ENCODE measurements at places on chromosomes 5 and 9.

DNA sequence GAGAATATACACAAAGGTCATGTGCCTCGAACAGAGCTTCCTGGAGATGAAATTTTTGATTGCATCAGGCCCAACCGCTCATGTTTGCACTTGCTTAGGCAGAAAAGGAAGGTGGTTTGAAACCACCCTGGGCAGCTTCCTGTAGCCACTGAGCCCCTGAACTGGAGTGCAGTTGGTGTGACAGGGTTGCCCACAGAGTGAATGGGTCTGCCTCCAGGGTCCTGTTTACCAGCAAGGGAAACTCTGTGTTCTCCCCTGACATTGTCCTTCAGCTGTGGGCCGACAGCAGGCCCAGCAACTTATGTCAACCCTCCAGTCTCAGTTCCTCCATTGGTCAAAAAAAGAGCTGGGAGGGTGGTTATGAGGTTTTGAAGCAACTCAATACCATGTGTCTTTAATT is 289.6 kb downstream of the KIF4B start:
- no peak for DNase-seq
- H3K27ac ChIP-seq, result no peak overlapping the region
- H3K36me3 ChIP-seq, result no peaks in the 10 kb centered on the region

GRCh38 chr5:157915638-157916037 is 56.7 kb upstream of the CLINT1 start:
- peak; percentile 43 for DNase-seq
- H3K4me1 ChIP-seq, result peaks cover 18% of the 10 kb centered on the region
- no peak overlapping the region for H3K4me3 ChIP-seq
- H3K27me3 ChIP-seq, result no peaks in the 10 kb centered on the region
- no peaks in the 10 kb centered on the region for H3K36me3 ChIP-seq
- no peak overlapping the region for H3K27ac ChIP-seq

DNA sequence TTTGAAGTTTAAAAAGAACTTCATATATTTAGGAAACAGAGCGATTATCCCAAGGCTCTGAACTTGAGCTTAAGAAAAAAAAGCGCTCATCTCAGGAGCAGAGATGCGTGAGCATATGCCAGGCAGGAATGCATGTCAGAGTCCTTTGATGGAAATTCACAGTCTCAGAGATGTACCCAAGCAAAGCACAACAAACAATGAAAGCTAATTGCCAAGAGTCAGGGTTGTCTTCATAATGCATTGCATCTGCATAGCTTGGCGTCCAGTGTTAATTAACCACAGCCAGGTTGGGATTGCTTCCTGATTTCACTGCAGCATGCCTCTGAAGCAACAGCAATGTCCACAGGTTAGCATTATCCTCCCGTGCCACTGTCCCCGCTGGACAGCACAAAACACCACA is 907.0 kb upstream of the DMAC1 start:
- H3K4me3 ChIP-seq, result no peak overlapping the region
- H3K36me3 ChIP-seq, result no peaks in the 10 kb centered on the region
- DNase-seq, result no peak
- no peaks in the 10 kb centered on the region for H3K27me3 ChIP-seq
- no peaks in the 10 kb centered on the region for H3K4me1 ChIP-seq
- H3K27ac ChIP-seq, result no peak overlapping the region

- no peaks in the 10 kb centered on the region for H3K36me3 ChIP-seq
- H3K27me3 ChIP-seq, result no peaks in the 10 kb centered on the region
- no peak overlapping the region for H3K27ac ChIP-seq
These were observed 70.4 kb upstream of the TMED7 start for GRCh38 chr5:115696141-115696650.

DNA sequence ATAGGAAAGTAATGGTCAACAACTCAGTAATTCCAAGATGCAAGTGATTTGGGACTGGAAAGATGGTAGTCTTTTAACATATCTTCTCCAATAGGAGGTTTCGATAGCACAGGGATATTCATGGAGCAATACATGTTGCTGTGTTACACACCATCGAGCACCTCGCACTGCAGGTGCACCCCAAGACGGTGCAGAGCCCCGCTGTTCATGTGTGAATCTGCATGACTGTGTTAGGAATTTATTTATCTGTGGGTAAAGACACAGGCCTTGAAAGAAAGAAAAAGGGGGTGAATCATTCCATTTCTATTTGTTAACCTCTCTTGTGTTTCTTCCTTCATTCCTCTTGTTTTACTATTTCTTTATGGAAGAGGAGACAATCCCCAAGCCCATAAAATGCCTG is 217.1 kb downstream of the EBF1 start:
- no peak overlapping the region for H3K27ac ChIP-seq
- H3K27me3 ChIP-seq, result no peaks in the 10 kb centered on the region
- no peak for DNase-seq

GRCh38 chr5:170053896-170054295 is 51.8 kb upstream of the FOXI1 start:
- no peaks in the 10 kb centered on the region for H3K27me3 ChIP-seq
- no peaks in the 10 kb centered on the region for H3K4me1 ChIP-seq
- H3K36me3 ChIP-seq, result no peaks in the 10 kb centered on the region
- no peak overlapping the region for H3K4me3 ChIP-seq
- DNase-seq, result no peak
- no peak overlapping the region for H3K27ac ChIP-seq

- no peak for DNase-seq
- H3K27ac ChIP-seq, result no peak overlapping the region
- H3K4me1 ChIP-seq, result no peaks in the 10 kb centered on the region
- no peaks in the 10 kb centered on the region for H3K27me3 ChIP-seq
- no peaks in the 10 kb centered on the region for H3K36me3 ChIP-seq
- H3K4me3 ChIP-seq, result no peak overlapping the region
These were observed 9.9 kb downstream of the PAPPA start for GRCh38 chr9:116163293-116164055.

DNA sequence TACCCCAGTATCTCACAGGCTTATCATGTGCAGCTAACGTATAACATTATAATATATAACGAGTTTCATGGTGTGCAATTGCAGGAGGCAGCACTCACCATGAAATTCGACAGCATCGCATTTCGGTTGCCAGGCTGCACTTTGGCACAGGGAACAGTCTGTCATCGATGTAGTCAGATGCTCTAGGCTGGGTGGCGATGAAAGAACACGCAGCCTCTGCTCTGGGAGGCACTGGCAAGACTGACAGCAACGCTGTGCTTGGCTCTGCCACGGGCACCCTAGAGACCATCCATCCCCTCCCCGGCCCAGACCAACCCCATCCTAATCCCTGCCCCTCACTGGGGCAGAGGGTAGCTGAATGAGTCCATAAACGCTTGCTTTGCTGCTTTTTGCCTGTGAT is 290.8 kb downstream of the MED10 start:
- no peak overlapping the region for H3K4me3 ChIP-seq
- no peaks in the 10 kb centered on the region for H3K27me3 ChIP-seq
- DNase-seq, result no peak

DNA sequence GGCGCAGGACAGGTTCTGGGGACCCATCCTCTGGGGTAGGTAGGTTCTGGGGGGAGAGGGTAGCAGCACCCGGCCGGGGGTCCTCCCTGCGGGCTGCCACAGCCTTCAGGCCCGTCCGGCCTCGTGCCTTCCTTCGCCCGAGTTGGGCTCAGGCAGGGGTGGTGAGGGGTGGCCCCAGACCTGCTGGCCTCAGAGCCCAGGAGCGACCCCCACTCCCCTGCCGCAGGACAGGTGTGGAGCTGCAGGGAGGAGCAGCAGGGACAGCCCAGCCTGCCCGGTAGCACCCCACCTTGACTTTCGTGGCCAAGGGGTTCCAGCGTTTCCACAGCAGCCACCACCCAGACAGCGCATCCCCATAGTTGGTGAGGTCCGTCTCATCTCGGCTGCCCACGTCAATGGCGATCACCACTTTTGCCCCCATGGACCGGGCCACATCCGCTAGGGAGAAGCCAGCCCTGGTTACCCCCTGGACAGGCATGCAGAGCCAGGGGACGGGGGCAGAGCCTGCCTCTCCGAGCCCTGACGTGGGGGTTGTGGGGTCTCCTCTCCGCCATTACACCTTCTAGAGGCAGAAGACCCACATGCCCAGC is 3.4 kb upstream of the NSMF start:
- H3K4me3 ChIP-seq, result no peak overlapping the region
- H3K27me3 ChIP-seq, result no peaks in the 10 kb centered on the region
- peaks cover 5% of the 10 kb centered on the region for H3K36me3 ChIP-seq

- no peaks in the 10 kb centered on the region for H3K36me3 ChIP-seq
- H3K4me3 ChIP-seq, result no peak overlapping the region
- no peak for DNase-seq
- no peaks in the 10 kb centered on the region for H3K4me1 ChIP-seq
- H3K27ac ChIP-seq, result no peak overlapping the region
These were observed 209.1 kb downstream of the SREK1 start for GRCh38 chr5:66353186-66353585.

DNA sequence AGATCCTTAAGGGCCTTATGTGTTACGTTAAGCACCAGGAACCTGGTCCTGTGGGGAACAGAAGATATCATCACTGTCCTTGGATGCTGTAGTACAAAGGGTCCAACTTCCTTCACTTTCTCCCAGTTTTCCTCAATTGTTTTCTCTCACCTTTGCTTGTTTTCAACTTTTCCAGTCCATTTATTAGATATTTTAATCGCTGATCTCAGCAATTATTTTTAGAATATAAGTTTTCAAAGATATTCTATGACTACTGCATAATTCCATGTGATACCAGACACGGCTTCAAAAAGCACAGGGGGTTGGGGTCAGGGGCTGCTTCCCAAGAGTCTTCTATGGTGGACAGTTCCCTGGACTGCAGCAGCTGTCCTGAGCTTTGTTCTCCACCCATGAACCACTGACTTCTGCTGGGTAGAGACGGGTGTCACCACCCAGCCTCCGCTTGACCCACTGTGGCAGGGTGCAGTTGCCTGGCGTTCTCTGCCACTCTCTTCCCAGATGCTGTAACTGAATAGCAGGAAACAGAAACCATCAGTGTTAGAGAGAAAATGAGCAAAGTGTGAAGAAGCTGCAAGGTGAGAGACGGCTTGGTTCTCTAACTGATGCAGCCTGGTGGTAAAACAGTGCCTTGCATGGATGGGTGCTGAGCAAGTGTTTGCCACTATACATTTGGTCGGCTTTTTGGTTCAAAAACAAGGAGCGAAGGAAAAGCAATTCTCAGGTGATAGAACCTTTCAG is 383.0 kb downstream of the RAB3C start:
- no peaks in the 10 kb centered on the region for H3K36me3 ChIP-seq
- no peak overlapping the region for H3K4me3 ChIP-seq
- H3K27me3 ChIP-seq, result no peaks in the 10 kb centered on the region
- no peak overlapping the region for H3K27ac ChIP-seq
- DNase-seq, result no peak

GRCh38 chr9:18056269-18056992 is 417.5 kb upstream of the ADAMTSL1 start:
- H3K36me3 ChIP-seq, result no peaks in the 10 kb centered on the region
- no peak for DNase-seq
- no peak overlapping the region for H3K27ac ChIP-seq
- H3K4me3 ChIP-seq, result no peak overlapping the region
- peaks cover 9% of the 10 kb centered on the region for H3K4me1 ChIP-seq

DNA sequence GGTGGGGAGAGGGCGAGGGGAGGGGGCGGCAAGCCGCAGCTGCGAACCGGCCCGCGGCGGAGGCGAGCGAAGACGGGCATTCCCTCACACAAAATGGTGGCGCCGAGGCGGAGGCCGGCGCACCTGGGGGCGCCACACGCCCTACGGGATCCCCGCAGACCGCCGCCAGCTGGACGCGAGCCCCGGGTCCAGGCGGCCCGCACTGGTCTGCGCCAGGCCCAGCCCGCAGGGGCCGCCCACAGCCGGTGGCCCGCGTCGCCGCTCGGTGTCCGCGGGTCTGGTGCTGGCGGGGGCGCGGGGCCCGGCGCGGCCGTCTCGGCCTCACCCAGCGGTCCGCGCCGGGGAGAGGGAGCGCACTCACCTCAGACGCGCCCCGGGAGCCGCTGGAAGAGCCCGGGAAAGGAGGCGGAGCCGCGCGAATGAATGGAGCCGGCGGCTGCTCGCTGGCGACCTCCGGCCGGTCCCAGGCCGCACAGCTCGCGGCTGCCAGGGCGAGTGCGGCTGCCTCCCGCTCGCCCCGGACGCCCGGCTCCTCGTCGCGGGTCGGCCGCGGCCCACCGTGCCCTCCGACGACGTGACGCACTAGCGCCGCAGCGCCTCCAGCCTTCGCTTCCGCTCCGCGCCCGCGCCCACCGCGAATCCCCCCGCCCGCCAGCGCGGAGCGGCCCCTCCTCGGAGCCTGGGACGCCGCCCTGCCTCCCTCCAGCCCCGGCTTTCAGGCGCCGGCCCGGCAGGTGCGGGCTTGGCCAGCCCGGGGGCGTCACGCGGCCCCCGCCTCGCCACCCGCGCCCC is at the start of gene FAM169A:
FAM169A (minus strand) TSS at position 584 of the 792 bp plus-strand sequence. CDS start 24,711 bp downstream, outside the sequence.
- peak within 1 kb of the TSS; percentile 75 for H3K4me3 ChIP-seq
- no peak within 1 kb of the TSS for H3K27ac ChIP-seq
- no peaks in the 10 kb centered on the region for H3K36me3 ChIP-seq
- H3K4me1 ChIP-seq, result no peaks in the 10 kb centered on the region

GRCh38 chr5:1934801-1935429 is 52.2 kb upstream of the IRX4 start:
- H3K27ac ChIP-seq, result no peak overlapping the region
- H3K36me3 ChIP-seq, result no peaks in the 10 kb centered on the region
- DNase-seq, result no peak
- no peaks in the 10 kb centered on the region for H3K4me1 ChIP-seq
- H3K4me3 ChIP-seq, result no peak overlapping the region
- H3K27me3 ChIP-seq, result no peaks in the 10 kb centered on the region

GRCh38 chr5:33939556-33940262 is 3.5 kb downstream of the RXFP3 start:
- peaks cover 16% of the 10 kb centered on the region for H3K27me3 ChIP-seq
- no peak for DNase-seq
- peaks cover 10% of the 10 kb centered on the region for H3K4me1 ChIP-seq
- H3K36me3 ChIP-seq, result no peaks in the 10 kb centered on the region
- no peak overlapping the region for H3K4me3 ChIP-seq

GRCh38 chr5:104606258-104606829 is 1043.8 kb upstream of the NUDT12 start:
- no peak overlapping the region for H3K27ac ChIP-seq
- H3K4me1 ChIP-seq, result no peaks in the 10 kb centered on the region

GRCh38 chr9:132647355-132647754 is 22.4 kb downstream of the DDX31 start:
- DNase-seq, result no peak
- no peak overlapping the region for H3K4me3 ChIP-seq
- no peaks in the 10 kb centered on the region for H3K27me3 ChIP-seq
- H3K27ac ChIP-seq, result no peak overlapping the region
- no peaks in the 10 kb centered on the region for H3K4me1 ChIP-seq

DNA sequence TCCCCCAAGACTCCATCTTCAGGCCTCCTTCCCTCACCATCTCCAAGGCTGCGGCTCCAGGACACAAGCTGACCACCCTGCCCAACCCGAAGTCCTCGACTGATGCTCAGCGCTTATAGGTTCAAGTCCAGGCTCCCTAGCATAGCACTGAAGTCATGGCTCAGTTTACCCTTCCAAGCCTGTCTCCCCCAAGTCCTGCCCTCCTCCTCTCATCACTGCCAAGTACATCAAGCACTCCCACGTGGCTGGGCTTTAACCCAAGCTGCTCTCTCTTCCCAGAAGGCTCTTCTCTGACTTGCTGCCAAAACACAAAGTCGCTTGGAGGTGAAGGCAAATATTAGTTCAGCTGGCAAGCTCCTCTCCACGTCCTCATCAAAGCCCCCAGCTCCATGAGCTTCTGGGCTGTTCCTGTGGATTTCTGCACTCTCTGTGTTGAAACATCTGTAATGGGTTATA is 22.1 kb upstream of the MARCHF6 start:
- peak overlapping the region; percentile 54 for H3K27ac ChIP-seq
- H3K27me3 ChIP-seq, result no peaks in the 10 kb centered on the region
- no peak for DNase-seq
- H3K36me3 ChIP-seq, result no peaks in the 10 kb centered on the region
- no peak overlapping the region for H3K4me3 ChIP-seq
- peaks cover 39% of the 10 kb centered on the region for H3K4me1 ChIP-seq

GRCh38 chr5:119388619-119389190 is 32.9 kb downstream of the TNFAIP8 start:
- H3K4me3 ChIP-seq, result no peak overlapping the region
- H3K4me1 ChIP-seq, result peaks cover 54% of the 10 kb centered on the region
- no peak for DNase-seq
